ENCODE measurements at places on chromosomes 4 and X. TPM values are rescaled to one million over a fixed set of nuclear protein-coding genes. Genes with fewer than 3 reads are reported as not detected.

- H3K4me3 ChIP-seq = no peak overlapping the region
- H3K27me3 ChIP-seq = no peaks in the 10 kb centered on the region
These were observed 5.9 kb upstream of the C4orf17 start for GRCh38 chr4:99504804-99505502.

- no peaks in the 10 kb centered on the region for H3K4me1 ChIP-seq
- H3K36me3 ChIP-seq = no peaks in the 10 kb centered on the region
- no peak overlapping the region for H3K27ac ChIP-seq
- H3K27me3 ChIP-seq = no peaks in the 10 kb centered on the region
These were observed 23.8 kb downstream of the ENPP6 start for GRCh38 chr4:184193556-184194525.

GRCh38 chrX:49082271-49082871, 2.7 kb upstream of the WDR45 start:
- peaks cover 1% of the 10 kb centered on the region for H3K36me3 ChIP-seq
- no peaks in the 10 kb centered on the region for H3K4me1 ChIP-seq
- H3K27ac ChIP-seq = no peak overlapping the region
- no peaks in the 10 kb centered on the region for H3K27me3 ChIP-seq
- H3K4me3 ChIP-seq = no peak overlapping the region

- no peak for DNase-seq
- H3K27ac ChIP-seq = no peak overlapping the region
- no peak overlapping the region for H3K4me3 ChIP-seq
- no peaks in the 10 kb centered on the region for H3K27me3 ChIP-seq
These were observed 106.2 kb upstream of the KLF8 start for GRCh38 chrX:56125946-56126345.

GRCh38 chr4:92215476-92215875, 88.3 kb upstream of the GRID2 start:
- no peak overlapping the region for H3K27ac ChIP-seq
- H3K27me3 ChIP-seq = no peaks in the 10 kb centered on the region
- no peaks in the 10 kb centered on the region for H3K4me1 ChIP-seq
- H3K4me3 ChIP-seq = no peak overlapping the region
- DNase-seq = no peak

GRCh38 chr4:3223956-3224748, 24.8 kb upstream of the MSANTD1 start:
- H3K27me3 ChIP-seq = no peaks in the 10 kb centered on the region
- DNase-seq = peak; percentile 15
- H3K4me3 ChIP-seq = no peak overlapping the region
- H3K36me3 ChIP-seq = peaks cover 85% of the 10 kb centered on the region

DNA sequence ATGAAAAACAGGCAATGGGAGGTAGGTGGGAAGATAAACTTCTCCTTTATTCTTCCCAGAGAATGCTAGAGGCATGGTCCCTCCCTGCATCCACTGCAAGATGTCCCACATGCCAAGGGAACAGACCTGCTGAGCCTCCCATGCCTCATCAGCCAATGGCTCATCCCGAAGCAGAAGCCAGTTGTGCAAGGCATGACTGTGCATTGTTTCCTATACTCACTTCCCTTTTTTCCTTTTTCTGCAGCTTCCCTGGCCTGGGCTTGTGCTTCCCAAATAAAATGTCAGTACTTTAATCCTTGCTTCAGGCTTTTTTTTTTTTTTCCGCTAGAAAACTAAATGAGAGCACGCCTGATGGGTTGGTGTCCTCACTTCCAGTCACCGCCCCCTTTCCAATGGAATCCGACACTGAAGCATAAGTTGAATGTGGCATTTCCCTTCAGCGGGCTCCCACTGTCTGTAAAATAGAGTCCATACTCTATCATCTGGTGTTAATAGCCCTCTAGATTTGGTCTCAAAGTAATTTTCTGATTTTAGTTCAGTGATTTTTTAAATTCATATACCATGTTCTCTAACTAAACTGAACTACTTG, 239.0 kb upstream of the JADE1 start:
- peak; percentile 49 for DNase-seq
- H3K4me3 ChIP-seq = no peak overlapping the region
- no peak overlapping the region for H3K27ac ChIP-seq
- H3K4me1 ChIP-seq = peaks cover 28% of the 10 kb centered on the region

GRCh38 chr4:185508181-185508580, 27.1 kb downstream of the PDLIM3 start:
- no peak for DNase-seq
- H3K4me1 ChIP-seq = peaks cover 57% of the 10 kb centered on the region
- H3K27ac ChIP-seq = peak overlapping the region; percentile 80
- no peak overlapping the region for H3K4me3 ChIP-seq
- H3K36me3 ChIP-seq = peaks cover 3% of the 10 kb centered on the region

GRCh38 chrX:108380222-108380621, 58.0 kb downstream of the COL4A6 start:
- DNase-seq = no peak
- peaks cover 3% of the 10 kb centered on the region for H3K27me3 ChIP-seq
- H3K4me1 ChIP-seq = peaks cover 4% of the 10 kb centered on the region
- no peaks in the 10 kb centered on the region for H3K36me3 ChIP-seq
- H3K27ac ChIP-seq = no peak overlapping the region

GRCh38 chrX:41067721-41068120, 17.5 kb upstream of the USP9X start:
- no peaks in the 10 kb centered on the region for H3K27me3 ChIP-seq
- no peaks in the 10 kb centered on the region for H3K36me3 ChIP-seq
- no peak overlapping the region for H3K27ac ChIP-seq
- H3K4me3 ChIP-seq = no peak overlapping the region

- H3K27ac ChIP-seq = no peak overlapping the region
- no peaks in the 10 kb centered on the region for H3K36me3 ChIP-seq
- DNase-seq = no peak
These were observed 76.3 kb upstream of the ARHGAP36 start for GRCh38 chrX:130981836-130982235.

GRCh38 chr4:47187608-47188007, 156.2 kb downstream of the GABRB1 start:
- H3K27ac ChIP-seq = no peak overlapping the region
- H3K4me3 ChIP-seq = no peak overlapping the region

DNA sequence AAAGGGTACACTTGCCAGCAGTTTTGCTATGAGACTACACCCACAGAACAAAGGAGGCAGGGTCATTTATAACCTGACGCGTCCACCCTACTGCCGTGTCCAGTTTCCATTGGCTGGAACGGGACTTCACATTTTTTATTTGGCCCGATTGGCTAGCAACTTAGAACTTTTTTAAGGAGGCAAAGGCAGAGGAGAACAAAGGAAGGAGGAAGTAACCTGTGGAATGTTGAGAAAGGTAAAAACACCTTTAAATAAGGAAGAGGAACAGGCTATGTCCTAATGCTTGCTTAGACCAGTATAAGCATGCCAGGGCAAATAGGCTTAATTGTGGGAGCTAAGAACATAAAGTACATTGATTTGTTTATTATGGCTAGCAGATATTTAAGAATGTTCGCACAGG, 18.7 kb downstream of the KDM6A start:
- no peaks in the 10 kb centered on the region for H3K27me3 ChIP-seq
- H3K4me1 ChIP-seq = peaks cover 21% of the 10 kb centered on the region
- no peak for DNase-seq
- no peak overlapping the region for H3K27ac ChIP-seq
- H3K4me3 ChIP-seq = no peak overlapping the region

DNA sequence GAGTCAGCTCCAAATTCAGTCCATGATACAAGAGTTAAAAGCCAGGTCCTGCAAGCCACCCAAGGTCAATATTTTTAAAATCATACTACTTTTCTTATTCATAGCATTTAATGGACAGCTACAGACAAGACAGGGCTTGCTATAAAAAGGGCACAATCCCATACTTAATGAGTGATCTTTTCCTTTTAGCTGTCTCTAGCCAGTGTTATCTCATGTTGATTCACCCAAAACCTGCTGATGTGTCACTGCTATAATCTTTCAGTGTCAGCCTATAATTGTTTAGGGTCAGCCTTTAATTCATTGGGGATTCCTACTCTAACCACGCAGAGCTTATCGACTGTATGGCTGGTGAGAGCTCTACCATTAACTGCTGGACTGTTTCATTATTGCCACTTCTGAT, 51.2 kb upstream of the HCCS start:
- H3K36me3 ChIP-seq = no peaks in the 10 kb centered on the region
- no peak for DNase-seq
- H3K27ac ChIP-seq = no peak overlapping the region
- H3K4me3 ChIP-seq = no peak overlapping the region
- H3K27me3 ChIP-seq = no peaks in the 10 kb centered on the region

GRCh38 chrX:7170898-7171297, 22.9 kb upstream of the PUDP start:
- H3K4me1 ChIP-seq = no peaks in the 10 kb centered on the region
- no peak for DNase-seq

GRCh38 chrX:10198254-10198653, 41.5 kb downstream of the CLCN4 start:
- H3K27ac ChIP-seq = no peak overlapping the region
- H3K27me3 ChIP-seq = no peaks in the 10 kb centered on the region
- no peak for DNase-seq
- H3K4me3 ChIP-seq = no peak overlapping the region
- H3K4me1 ChIP-seq = no peaks in the 10 kb centered on the region
- no peaks in the 10 kb centered on the region for H3K36me3 ChIP-seq

TLR2 gene
- total RNA-seq = 1.8 TPM

MEPE gene
- not detected for total RNA-seq

SMR3B gene
- total RNA-seq = not detected

SLC6A14 gene
- not detected for total RNA-seq

PHKA2 gene
- 24.8 TPM for total RNA-seq

LRCH2 gene
- total RNA-seq = 0.22 TPM

F8A1 gene
- 25.5 TPM for total RNA-seq

SFRP2 gene
- total RNA-seq = 2.6 TPM

WNK3 gene
- total RNA-seq = 0.34 TPM

ART3 gene
- total RNA-seq = 133 TPM

COL4A6 gene
- 1.2 TPM for total RNA-seq

CXCL6 gene
- not detected for total RNA-seq

All from psoas muscle (tissue), 8 donors.